Activated T-helper 1 cell treated with anti-CD3 and anti-CD28 coated beads, Interleukin-12 subunit alpha, Interleukin-12 subunit beta, Interleukin-2, Interleukin-4 antibody, amounts not matched to agents 30 ng/mL and 10 ng/mL and 1 ng/mL, durations not matched to agents 14 hours and 24 hours and 36 hours (primary cell): ENCODE measurements at places on chromosomes 12 and 14.

- H3K36me3 ChIP-seq = no peaks in the 10 kb centered on the region
- H3K27ac ChIP-seq = no peak overlapping the region
- no peaks in the 10 kb centered on the region for H3K4me1 ChIP-seq
- H3K4me3 ChIP-seq = no peak overlapping the region
Observed at GRCh38 chr12:5616854-5617253, 184.9 kb downstream of the NTF3 start.

- peaks cover 3% of the 10 kb centered on the region for H3K27me3 ChIP-seq
- peaks cover 2% of the 10 kb centered on the region for H3K36me3 ChIP-seq
- no peak overlapping the region for H3K27ac ChIP-seq
- no peak for DNase-seq
- H3K4me3 ChIP-seq = no peak overlapping the region
Observed at GRCh38 chr12:124542021-124542949, 25.1 kb downstream of the NCOR2 start.

DNA sequence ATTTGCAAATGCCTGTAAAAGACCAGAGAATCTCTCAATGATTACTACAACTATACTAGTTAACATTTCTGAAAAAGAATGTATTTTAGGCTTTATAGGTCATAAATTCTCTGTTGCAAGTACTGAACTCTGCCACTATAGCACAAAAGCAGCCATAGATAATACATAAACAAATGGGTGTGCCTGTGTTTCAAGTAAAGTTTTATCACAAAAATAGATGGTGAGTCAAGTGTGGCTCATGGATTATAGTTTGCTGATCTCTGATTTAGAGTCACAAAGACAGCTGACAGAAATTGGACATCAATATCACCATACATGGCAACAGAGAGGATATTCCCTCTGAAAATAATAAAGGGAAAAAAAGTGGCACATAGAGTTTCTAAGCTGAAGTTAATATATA lies 68.1 kb downstream of the FSCB start:
- no peaks in the 10 kb centered on the region for H3K27me3 ChIP-seq
- no peak for DNase-seq
- no peak overlapping the region for H3K4me3 ChIP-seq

DNA sequence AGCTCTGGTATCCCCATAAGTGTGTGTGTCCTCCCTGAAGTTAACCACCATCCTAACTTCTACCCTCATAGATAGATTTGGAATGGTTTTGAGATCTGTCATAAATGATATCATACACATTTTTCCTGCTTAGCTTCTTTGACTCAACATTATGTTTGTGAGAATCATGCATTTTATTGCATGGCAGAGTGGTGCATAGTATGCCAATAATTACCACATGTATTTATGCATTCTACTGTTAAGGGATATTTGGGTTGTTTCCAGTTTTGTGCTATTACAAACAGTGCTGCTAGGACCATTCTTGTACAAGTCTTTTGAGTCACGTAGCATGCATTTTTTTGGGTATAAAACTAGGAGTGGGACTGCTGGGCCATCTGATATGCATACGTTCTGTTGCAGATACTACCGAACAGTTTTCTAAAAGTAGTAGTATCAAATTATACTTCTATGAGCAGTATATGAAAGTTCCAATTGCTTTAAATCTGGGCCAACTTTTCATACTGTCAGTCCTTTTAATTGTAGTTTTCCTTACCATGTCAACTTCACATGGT lies 13.4 kb downstream of the GRIP1 start:
- no peak overlapping the region for H3K4me3 ChIP-seq
- no peak for DNase-seq
- no peaks in the 10 kb centered on the region for H3K4me1 ChIP-seq

DNA sequence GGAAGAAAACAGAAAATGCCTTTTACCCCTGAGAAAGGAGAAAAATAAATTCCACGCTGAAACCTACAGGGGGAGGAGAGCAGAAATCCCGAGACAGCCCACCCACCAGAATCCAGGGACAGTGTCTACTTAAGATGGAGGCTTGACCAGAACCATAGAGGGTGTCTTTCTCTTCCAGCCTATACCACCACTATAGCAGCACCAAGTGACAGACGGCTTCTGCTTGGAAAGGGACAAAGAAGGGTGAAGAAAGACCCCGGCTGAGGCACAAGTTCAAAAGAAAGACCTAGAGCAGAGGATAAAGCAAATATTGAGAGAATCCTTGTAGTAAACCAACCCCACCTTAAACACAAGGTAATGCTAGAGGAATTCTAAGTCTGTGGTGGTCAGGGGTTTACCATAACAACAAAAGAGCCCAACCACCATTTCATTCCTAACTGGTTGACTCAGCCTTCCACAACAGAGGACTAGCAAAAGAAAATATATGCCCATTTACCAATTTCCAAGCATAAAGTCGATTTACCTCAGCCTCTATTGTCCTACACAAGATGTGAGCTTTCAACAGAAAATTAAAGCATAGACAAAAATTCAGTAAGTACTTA lies 105.3 kb upstream of the FOXG1 start:
- no peaks in the 10 kb centered on the region for H3K27me3 ChIP-seq
- H3K27ac ChIP-seq = no peak overlapping the region
- DNase-seq = no peak
- H3K4me1 ChIP-seq = no peaks in the 10 kb centered on the region

DNA sequence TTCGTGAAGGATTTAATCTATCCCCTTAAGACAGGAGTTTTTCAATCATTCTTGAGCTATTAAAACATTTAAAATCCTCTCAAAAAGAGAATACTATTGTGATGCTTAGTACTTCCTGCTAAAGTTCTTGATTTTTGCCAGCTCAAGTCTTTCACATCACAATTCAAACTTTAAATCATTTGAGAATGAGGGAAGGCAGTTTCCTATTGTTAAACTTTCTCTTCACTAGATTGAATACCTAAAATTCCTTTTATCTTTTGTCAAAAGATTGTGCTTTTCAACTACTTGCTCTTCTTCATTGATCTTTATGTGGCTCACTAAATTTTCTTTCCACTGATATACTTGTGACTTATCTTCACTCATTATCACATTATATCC lies 44.1 kb downstream of the ABCD2 start:
- H3K27me3 ChIP-seq = no peaks in the 10 kb centered on the region
- H3K27ac ChIP-seq = no peak overlapping the region
- no peak for DNase-seq
- peaks cover 60% of the 10 kb centered on the region for H3K36me3 ChIP-seq

DNA sequence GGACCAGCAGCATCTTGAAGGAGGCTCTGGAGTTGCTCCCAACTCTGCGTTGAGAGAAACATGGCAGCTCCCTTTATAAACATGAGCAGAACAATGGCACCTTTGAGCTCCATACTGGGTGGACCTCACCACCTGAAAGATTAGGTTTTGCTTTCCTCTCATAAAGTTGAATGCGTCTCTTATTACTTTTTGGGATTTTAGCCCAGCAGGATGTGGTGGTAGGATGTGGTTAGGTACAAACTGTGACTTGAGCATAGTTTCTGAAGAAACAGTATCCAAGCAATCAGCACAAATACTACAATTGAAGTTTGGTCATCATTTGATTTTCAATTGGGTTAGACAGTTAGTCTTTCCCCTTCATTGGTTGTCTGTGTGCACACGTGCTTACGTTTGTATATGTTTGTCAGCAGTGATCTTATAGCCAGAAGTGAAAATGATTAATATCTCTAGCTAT lies at the start of gene PRR4:
Gene PRR4 (minus strand): TSS at position 51 of the 454 bp plus-strand sequence. CDS start 38 bp downstream, at position 13.
- H3K36me3 ChIP-seq = peaks cover 5% of the 10 kb centered on the region
- peak; percentile 37 for DNase-seq
- peaks cover 34% of the 10 kb centered on the region for H3K4me1 ChIP-seq
- H3K27ac ChIP-seq = no peak within 1 kb of the TSS

DNA sequence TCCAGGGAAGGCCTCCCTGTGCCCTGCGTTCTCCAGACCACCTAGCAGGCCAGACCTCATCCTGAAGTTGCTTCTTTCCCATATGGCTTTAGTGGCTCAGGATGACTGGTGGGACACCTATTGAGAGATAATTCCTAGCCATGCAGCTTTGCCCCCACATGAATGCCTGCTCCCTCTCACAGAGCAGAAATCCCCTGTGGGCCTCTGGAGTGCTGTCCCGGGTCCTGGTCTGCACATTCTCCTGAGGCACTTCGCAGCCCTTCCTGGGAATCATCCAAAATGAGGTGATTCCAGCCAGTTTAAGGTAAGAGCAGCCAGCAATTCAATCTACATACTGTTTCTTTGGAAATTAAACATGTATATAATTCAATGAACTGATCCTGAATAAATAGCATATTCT lies 135.9 kb downstream of the GPR65 start:
- H3K4me1 ChIP-seq = no peaks in the 10 kb centered on the region
- no peak for DNase-seq
- no peaks in the 10 kb centered on the region for H3K36me3 ChIP-seq
- peaks cover 6% of the 10 kb centered on the region for H3K27me3 ChIP-seq
- no peak overlapping the region for H3K27ac ChIP-seq
- H3K4me3 ChIP-seq = no peak overlapping the region

GRCh38 chr12:16165506-16165905 lies 112.0 kb downstream of the SLC15A5 start:
- H3K4me1 ChIP-seq = no peaks in the 10 kb centered on the region
- no peaks in the 10 kb centered on the region for H3K27me3 ChIP-seq
- no peaks in the 10 kb centered on the region for H3K36me3 ChIP-seq
- DNase-seq = no peak

- no peak overlapping the region for H3K27ac ChIP-seq
- H3K27me3 ChIP-seq = no peaks in the 10 kb centered on the region
- peaks cover 22% of the 10 kb centered on the region for H3K36me3 ChIP-seq
Observed at GRCh38 chr12:69570000-69570516, 15.2 kb upstream of the CCT2 start.

- H3K36me3 ChIP-seq = peaks cover 24% of the 10 kb centered on the region
- H3K4me1 ChIP-seq = peaks cover 49% of the 10 kb centered on the region
- no peaks in the 10 kb centered on the region for H3K27me3 ChIP-seq
- H3K27ac ChIP-seq = no peak overlapping the region
- no peak overlapping the region for H3K4me3 ChIP-seq
Observed at GRCh38 chr12:104702565-104703139, 245.9 kb downstream of the CHST11 start.

DNA sequence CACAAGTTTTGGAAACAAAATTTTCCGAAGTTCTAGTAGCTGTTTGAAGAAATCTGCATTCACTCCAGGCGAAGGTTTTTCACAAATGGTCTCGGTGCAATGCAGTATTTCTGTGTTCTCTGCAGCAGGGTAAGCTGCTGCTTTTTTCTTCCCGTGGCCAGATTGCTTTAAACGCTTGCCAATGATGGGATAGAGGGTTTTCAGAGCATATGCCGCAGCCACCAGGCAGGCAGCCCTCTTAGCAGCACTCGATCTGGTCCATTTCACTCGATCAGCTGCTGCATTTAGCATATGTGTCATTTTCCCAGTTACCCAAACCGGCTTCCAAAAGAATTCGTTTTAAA lies 315 bp downstream of the ABCD2 start:
- no peaks in the 10 kb centered on the region for H3K27me3 ChIP-seq
- H3K4me1 ChIP-seq = peaks cover 38% of the 10 kb centered on the region
- H3K4me3 ChIP-seq = no peak overlapping the region
- H3K36me3 ChIP-seq = peaks cover 5% of the 10 kb centered on the region

DNA sequence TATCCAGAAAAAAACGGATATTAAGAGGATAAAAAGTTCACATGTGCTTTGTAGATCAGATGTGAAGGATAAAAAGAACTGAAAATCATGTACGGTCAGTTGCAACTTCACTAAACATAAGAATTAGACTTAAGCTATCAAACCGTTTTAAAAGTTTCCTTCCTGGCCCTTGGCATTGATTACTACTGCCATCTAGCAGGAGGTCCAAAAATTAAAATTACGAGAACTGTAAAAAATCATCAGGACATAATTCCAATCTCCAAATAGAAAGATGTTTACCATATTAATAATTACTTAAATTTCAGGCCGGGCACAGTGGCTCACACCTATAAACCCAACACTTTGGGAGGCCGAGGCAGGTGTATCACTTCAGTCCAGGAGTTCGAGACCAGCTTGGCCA lies 7.9 kb downstream of the WDR89 start:
- no peak overlapping the region for H3K27ac ChIP-seq
- H3K4me3 ChIP-seq = no peak overlapping the region
- DNase-seq = no peak

- no peak for DNase-seq
- H3K27ac ChIP-seq = no peak overlapping the region
- no peak overlapping the region for H3K4me3 ChIP-seq
- H3K36me3 ChIP-seq = no peaks in the 10 kb centered on the region
- H3K27me3 ChIP-seq = peaks cover 9% of the 10 kb centered on the region
Observed at GRCh38 chr12:66428261-66428660, 126.0 kb downstream of the HELB start.

GRCh38 chr12:57129321-57129842 lies 1.1 kb downstream of the LRP1 start:
- no peaks in the 10 kb centered on the region for H3K36me3 ChIP-seq
- DNase-seq = no peak
- H3K4me1 ChIP-seq = peaks cover 18% of the 10 kb centered on the region
- H3K4me3 ChIP-seq = peak overlapping the region; percentile 78
- H3K27me3 ChIP-seq = peaks cover 48% of the 10 kb centered on the region

DNA sequence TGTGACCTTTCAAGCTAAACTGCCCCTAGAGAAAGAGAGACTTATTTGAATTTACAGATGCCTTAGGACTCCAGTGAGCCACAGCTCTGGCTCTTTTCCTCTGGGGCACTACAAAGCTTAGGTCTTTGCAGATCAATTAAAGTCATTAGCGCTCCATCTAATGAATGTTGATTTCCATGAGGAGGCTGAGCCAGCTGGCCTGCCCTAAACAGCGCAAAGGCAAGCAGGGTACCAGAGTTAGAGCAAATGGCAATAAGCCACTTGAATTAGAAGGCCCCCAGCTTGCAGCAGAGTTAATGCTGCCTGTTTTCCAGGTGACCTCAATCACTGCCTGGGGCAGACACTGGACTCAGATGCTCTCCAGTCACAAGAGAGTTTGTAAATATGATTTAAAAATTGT lies 695.3 kb downstream of the DIO2 start:
- H3K27ac ChIP-seq = no peak overlapping the region
- H3K36me3 ChIP-seq = no peaks in the 10 kb centered on the region
- H3K4me1 ChIP-seq = no peaks in the 10 kb centered on the region

DNA sequence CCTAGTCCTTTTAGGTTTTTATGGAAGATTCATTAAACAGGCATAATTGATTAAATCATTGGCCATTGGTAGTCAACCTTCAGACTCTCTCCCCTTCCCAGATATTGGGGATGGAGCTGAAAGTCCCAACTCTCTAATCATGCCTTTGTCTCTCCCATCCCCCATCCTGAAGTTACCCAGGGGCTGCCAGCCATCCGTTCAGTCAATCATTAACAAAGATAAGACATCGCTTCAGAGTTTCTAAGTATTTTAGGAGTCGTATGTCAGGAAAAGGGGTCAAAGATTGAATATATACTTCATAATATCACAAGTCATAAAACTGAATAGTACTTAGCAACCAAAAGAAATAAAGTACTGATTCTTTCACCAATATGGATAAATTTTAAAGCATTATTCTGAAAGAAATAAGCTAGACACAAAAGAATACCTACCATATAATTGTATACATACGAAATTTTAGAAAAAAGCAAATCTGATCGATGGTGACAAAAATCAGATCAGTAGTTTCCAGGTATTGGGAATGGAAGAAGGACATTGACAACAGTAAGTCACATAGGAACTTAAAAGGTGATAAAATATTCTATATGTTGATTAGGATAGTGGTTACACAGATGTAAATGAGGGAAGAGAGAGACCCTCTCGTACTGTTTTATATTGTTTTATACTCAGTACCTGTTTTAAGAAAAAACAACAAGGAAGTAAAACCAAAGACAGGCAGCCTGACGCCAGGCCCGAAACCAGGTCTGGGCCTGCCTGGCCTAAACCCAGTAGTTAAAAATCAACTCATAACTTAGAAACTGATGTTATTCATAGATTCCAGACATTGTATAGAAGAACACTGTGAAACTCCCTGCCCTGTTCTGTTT lies 414.4 kb downstream of the DAD1 start:
- H3K4me3 ChIP-seq = no peak overlapping the region
- H3K36me3 ChIP-seq = peaks cover 3% of the 10 kb centered on the region
- H3K4me1 ChIP-seq = peaks cover 20% of the 10 kb centered on the region
- no peak for DNase-seq
